Activated CD4-positive, CD25-positive, alpha-beta regulatory T cell (primary cell): ENCODE measurements at places on chromosomes 13 and 19.

DNA sequence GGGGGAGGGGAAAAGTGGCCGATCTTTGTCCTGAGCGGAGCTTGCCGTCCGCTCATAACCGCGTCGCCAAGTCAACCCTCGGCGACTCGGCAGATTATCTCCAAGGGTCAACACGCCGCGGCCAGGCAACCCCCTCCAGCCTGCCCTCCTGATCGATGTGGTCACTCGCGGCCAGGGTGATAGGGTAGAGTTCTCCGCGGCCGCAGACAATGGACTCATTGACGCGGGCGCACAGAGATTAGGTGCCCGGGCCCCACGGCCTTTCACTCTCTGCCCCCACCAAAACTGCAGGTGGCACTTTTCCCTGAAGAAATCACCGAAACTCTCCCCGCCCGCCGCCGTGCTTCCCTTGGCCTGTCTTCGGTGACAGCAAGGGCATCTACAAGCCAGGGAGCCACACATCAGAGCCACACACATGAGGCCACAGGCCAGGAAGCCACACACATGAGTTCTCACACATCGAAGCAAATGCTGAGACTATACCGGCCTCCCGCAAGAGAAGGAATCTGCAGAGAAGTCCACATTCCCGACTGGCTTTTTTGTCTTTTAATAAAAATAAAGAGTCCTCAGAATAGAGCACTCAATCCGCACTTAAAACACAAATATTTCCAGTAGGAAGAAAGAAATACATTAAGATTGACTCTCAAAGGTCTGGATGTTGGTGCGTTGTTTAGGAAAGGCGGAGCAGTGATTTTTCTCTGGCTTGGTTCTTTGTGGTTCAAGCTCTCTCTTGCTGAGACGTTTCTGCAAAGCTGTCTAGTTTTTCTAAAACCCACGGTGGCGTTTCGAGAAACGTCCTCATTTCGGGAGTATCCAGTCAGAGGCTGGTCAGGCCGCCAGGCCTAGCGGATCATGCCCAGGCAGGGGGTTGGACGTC is 1.5 kb upstream of the PDX1 start:
- DNase-seq: no peak

DNA sequence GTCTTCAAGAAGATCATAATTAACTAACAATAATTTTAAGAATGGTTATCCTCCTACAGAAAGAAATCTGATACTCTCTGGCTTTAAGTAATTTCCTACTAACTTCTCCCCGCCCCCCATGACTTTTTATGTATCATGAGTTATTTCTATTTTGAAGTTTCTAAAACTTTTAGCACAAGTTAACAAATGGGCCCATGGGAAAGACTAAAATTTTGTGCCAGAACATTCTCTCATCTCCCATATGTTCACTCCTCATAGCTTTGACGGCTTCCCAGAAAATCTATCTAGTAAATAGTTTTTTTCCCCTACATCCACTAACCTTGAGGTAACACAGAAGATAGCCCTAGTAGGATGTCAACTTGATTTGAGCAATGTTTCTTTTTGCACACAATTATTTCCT is 148.3 kb downstream of the POSTN start:
- no peak for DNase-seq

DNA sequence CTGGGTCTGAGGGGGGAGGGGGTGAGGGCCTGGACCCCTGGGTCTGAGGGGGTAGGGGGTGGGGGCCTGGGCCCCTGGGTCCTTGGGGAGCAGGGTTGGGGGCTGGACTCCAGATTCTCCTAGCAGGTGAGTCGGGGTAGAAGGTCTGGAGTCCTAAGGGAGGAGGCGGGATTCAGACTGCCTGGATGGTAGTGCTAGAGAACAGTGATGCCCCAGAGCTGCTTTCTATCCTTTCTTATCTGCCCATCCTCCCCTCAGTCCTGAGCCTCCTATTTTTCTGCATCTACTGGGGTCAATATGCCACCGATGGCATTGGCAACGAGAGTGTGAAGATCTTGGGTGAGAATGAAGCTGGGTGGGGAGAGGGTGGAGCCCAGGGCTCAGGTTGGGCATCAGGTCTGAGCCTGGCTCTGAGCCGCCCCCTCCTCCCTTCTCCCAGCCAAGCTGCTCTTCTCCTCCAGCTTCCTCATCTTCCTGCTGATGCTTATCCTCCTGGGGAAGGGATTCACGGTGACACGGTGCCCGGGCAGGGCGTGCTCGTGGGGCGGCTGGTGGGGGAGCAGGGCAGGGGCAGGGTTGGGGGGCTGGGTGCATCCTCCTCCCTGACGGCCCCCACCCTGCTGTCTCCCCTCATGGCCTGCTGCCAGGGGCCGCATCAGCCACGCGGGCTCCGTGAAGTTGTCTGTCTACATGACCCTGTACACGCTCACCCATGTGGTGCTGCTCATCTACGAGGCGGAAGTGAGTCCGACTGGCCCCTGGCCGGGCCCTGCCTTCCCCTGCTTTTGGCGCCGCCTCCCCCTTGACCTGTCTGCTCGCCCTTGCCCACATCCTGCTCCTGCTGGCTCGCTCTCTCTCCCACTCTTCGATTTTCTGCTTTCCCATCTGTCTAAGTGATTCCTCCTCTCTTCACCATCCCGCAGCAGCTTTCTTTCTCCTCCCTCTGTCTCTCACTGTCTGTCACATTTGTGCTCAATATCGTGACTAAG is 3.4 kb downstream of the TMEM145 start:
- no peak for DNase-seq

DNA sequence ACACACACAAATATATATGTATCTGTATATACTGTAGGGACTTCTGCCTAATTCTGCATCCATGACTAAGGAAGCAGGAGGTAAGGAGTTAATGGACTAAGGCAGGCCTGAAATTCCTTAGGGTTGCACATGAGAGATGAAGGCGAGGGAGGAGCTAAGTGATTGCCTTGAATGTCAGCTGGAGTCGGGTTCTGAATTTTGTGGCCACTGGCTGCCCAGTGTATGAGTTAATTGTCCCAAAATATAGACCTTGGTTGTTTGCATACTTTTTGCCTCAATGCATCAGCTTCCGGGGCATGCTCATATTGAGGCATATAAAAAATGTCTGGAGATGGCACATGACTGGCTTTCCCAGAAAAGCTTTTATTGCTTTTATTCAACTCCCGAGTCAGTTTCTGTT is 245.5 kb downstream of the TDRD3 start:
- DNase-seq: no peak

- no peak for DNase-seq
Observed at GRCh38 chr13:103188713-103189326, 122.6 kb upstream of the SLC10A2 start.

GRCh38 chr19:44356383-44357111 is at the start of gene ZNF112:
Gene ZNF112, minus strand, starts transcription at chr19:44356680. Its CDS starts 16,141 bp downstream, at chr19:44340539.
- no peak for DNase-seq

- DNase-seq: no peak
Observed at GRCh38 chr19:33388231-33388724, 14.8 kb downstream of the CEBPG start.

- no peak for DNase-seq
Observed at GRCh38 chr13:112143046-112143752, 76.2 kb downstream of the SOX1 start.
